ENCODE measurements at places on chromosomes 7 and 10. TPM values are rescaled to one million over a fixed set of nuclear protein-coding genes. Genes with fewer than 3 reads are reported as not detected.

Gene HOXA5
- 48.7 TPM for total RNA-seq

Gene ELN
- total RNA-seq: 25.9 TPM

Gene LIPF
- total RNA-seq: not detected

Gene TMEM196
- not detected for total RNA-seq

Gene FOXP2
- 11.1 TPM for total RNA-seq

Gene RTKN2
- 1.3 TPM for total RNA-seq

Gene TPST1
- 23.3 TPM for total RNA-seq

Gene NEURL1
- 0.16 TPM for total RNA-seq

Gene IL2RA
- total RNA-seq: 0.88 TPM

Gene FAM204A
- 59.6 TPM for total RNA-seq

Gene EIF5AL1
- total RNA-seq: 0.15 TPM

- peak overlapping the region; percentile 67 for H3K4me3 ChIP-seq
- no peaks in the 10 kb centered on the region for H3K27me3 ChIP-seq
- DNase-seq: no peak
- no peaks in the 10 kb centered on the region for H3K36me3 ChIP-seq
- no peak overlapping the region for H3K27ac ChIP-seq
These were observed 90.9 kb downstream of the NEURL1 start for GRCh38 chr10:103584216-103585010.

GRCh38 chr10:44809647-44810046 lies 101.5 kb upstream of the TMEM72 start:
- H3K4me3 ChIP-seq: no peak overlapping the region
- no peak overlapping the region for H3K27ac ChIP-seq
- no peaks in the 10 kb centered on the region for H3K27me3 ChIP-seq
- no peak for DNase-seq

DNA sequence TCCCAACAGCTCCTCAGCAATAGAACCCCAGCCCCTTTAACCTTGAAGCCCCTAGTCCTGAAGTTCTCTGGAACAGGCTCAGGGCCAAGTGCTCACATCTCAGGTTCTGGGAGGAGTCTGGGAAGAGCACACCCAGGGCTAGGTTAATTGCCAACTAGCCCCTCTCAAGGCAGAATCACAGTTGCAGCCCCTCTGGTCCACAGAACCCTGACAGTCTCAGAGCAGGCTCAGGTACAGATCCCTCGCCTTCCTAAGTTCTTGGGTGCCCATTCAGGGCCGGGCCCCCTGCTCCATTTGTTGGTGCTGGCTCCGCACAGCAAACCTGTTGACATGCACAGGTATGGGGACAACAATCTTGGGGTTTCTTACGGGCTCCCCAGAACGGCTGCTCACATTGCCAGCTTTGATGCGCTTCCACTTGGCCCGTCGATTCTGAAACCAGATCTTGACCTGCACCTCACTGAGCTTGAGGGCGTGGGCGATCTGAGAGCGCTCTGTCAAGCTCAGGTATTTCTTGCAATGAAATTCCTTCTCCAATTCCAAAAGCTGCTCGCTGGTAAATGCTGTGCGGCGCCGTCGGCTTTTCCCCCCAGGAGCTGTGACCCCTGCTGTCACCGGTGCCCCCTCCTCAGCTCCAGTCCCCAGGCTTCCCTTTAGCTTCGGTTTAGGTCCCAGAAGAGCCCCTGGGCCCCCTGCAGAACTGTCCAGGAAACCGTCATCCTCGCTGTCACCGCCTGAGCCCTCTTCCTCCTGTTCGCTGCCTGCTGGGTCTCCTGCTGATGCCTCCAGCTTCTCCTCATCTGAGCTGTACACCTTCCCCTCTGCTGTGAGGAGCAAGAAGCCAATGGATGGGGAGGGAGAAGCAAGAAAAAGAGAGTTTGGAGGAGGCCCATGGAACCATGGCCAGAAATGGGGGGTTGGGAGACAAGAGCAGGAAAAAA lies 18.9 kb downstream of the GBX1 start:
- H3K4me1 ChIP-seq: no peaks in the 10 kb centered on the region
- peak; percentile 16 for DNase-seq
- H3K36me3 ChIP-seq: no peaks in the 10 kb centered on the region
- H3K4me3 ChIP-seq: no peak overlapping the region
- H3K27ac ChIP-seq: no peak overlapping the region

- no peaks in the 10 kb centered on the region for H3K36me3 ChIP-seq
- H3K4me3 ChIP-seq: no peak overlapping the region
- H3K27ac ChIP-seq: no peak overlapping the region
- peaks cover under 1% of the 10 kb centered on the region for H3K4me1 ChIP-seq
These were observed 35.3 kb upstream of the ZRANB1 start for GRCh38 chr10:124906551-124907001.

- H3K27ac ChIP-seq: no peak overlapping the region
- no peak overlapping the region for H3K4me3 ChIP-seq
- H3K36me3 ChIP-seq: no peaks in the 10 kb centered on the region
- peaks cover 6% of the 10 kb centered on the region for H3K4me1 ChIP-seq
- DNase-seq: no peak
- no peaks in the 10 kb centered on the region for H3K27me3 ChIP-seq
These were observed 27.9 kb downstream of the RALA start for GRCh38 chr7:39651265-39651664.

DNA sequence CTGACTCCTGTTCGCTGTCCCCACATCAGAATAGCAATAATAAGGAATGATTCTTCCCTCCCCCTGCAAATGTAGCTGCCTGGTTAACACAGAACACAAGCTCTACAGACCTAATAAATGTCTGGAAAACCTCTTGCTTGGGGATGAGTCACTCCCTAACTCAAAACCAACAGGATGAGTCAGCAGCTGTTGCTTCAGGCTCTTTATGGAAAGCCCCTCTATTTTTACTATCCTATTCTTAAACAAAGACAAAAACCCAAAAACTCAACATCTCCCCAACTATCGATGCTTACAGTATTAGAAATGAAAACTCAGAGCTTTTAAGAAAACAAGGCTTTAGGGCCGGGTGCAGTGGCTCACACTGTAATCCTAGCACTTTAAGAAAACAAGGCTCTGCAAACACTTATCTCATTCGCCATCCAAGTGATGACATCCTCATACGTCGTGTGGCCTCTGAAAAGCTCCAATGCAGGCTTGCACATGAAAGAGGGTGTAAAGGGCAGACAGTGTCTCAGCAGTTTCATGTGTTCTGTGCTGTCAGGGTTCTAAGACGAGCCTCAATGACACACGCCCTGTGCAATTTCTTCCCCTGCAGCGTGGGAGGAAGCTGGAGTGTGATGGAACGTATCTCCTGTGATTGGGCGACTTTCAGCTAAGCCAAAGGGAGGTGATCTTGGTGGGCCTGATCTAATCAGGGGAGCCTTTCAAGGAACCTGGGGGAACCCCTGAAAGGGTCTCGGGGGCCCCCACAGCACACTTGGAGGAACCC lies 70.1 kb downstream of the AMZ1 start:
- H3K36me3 ChIP-seq: no peaks in the 10 kb centered on the region
- no peak overlapping the region for H3K4me3 ChIP-seq
- DNase-seq: no peak
- peak overlapping the region; percentile 78 for H3K27ac ChIP-seq

- no peak overlapping the region for H3K4me3 ChIP-seq
- H3K27ac ChIP-seq: no peak overlapping the region
- no peaks in the 10 kb centered on the region for H3K27me3 ChIP-seq
- no peaks in the 10 kb centered on the region for H3K4me1 ChIP-seq
These were observed 282.9 kb upstream of the LYZL1 start for GRCh38 chr10:29005988-29006387.

DNA sequence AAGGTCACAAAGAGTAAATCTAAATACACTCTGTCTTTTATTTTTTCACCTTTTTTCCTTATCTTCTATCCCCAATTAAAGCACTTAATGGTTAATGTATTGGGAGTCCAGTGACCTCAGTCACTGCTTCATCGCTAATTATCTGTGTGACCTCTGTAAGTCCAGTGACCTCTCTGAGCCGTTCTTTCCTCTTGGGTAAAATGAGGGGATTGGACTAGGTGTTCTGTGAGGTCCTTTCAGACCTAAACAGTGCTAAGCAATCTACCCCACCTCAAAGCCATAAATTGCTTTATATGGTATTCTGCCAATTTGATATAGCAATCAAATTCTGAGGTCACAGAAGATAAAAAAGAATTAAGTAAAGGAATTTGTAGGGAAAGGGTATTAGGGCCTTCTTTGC lies 3.9 kb upstream of the SFMBT2 start:
- no peaks in the 10 kb centered on the region for H3K27me3 ChIP-seq
- H3K4me1 ChIP-seq: peaks cover 6% of the 10 kb centered on the region
- DNase-seq: no peak

DNA sequence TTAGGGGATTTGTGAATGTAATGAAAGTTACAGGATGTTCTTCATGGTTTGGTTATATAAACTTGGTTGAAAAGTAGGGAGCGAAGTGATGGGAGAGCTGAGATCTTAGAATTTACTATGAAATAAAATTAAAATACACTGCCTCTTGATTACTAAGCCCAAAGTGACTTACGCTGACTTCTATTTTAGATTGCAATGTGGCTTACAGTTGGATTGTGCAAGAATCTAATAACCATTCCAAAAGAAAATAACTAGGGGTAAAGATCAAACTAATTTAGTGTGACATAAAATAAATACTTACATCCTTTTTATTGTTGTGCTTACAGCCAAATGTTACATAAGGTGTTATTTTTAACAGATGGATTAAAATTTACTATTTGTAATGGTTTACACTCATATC lies 15.3 kb downstream of the WNT16 start:
- no peaks in the 10 kb centered on the region for H3K27me3 ChIP-seq
- H3K36me3 ChIP-seq: no peaks in the 10 kb centered on the region
- no peak for DNase-seq
- no peak overlapping the region for H3K4me3 ChIP-seq
- H3K4me1 ChIP-seq: no peaks in the 10 kb centered on the region
- no peak overlapping the region for H3K27ac ChIP-seq

- no peaks in the 10 kb centered on the region for H3K36me3 ChIP-seq
- H3K4me1 ChIP-seq: peaks cover 4% of the 10 kb centered on the region
These were observed 116.5 kb downstream of the ZMIZ1 start for GRCh38 chr10:79185067-79185774.

DNA sequence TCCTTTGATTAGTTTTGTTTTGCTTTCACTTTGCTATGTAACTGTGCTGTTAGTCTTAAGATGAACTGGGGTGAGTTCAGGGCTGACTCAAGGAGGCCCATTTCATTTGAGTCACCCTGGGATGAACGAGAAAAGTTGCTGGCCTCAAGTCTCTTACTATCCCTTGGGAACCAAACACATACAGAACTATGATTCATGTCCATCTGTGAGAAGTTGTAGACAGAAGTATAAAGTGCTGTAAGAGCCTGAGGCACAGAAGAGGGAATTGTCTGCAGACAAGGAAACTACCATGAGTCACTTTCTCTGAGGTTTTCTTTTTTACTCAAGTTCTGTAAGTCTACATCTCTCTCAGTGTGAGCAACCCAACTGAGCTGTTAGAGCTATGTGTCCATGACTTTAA lies 179.8 kb upstream of the CSTF2T start:
- H3K36me3 ChIP-seq: no peaks in the 10 kb centered on the region
- H3K27ac ChIP-seq: peak overlapping the region; percentile 65
- H3K4me3 ChIP-seq: peak overlapping the region; percentile 10
- peak; percentile 20 for DNase-seq
- no peaks in the 10 kb centered on the region for H3K27me3 ChIP-seq

DNA sequence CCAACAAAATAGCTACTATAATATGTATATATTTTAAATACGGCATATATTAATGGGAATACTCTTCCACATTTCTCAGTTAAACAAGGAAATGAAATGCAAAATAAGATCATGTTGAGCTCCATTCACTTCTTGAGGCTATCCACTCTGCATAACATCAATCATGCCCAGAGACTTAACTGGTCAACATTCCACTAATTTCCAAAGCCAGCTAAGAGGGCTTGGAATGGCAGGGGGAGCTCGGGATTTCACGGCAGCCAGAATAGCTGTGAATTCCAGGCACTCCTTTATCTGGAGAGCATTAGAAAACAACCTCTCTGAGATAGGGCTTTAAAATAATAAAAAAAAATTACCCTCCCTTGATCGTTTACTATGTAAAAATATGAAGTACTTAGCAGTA lies 194.9 kb upstream of the CDCA7L start:
- no peak for DNase-seq
- no peak overlapping the region for H3K27ac ChIP-seq
- H3K27me3 ChIP-seq: no peaks in the 10 kb centered on the region

DNA sequence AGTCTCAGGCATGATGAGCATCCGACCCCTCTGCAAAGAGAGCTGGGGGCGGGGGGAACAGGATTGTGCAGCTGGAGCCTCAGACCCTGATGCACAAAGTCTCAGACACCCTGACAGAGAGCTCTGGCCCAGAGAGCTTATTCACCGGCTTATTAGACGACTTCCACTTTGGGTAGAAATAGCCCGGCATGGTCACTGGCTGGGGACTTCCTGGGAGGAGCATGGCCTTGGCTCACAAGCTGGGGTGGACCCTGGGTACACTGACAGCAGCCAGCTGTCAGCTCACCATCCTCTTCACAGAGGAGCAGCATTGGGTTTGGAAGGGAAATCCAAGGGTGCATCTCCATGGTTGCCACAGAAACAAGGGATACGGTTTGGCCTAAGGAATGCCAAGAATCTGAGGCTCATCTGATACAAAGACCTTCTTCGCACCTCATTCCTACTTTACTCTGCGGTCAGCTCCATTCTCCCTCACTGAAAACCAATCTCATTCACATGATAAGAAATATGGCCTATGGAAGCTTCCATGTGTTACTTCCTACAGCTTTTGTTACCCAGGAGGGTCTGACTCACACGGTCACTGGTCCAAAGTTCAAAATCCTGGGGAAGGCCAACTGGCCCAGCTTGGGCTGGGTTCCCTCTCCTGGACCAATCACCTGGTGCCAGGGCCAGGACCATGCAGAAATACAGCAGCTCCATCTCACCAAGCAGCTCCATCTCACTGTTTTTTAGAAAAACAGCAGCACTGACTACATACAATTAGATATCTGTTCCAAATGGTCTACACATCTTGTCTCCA lies 25.1 kb downstream of the ZNF467 start:
- H3K27ac ChIP-seq: no peak overlapping the region
- H3K4me3 ChIP-seq: no peak overlapping the region

DNA sequence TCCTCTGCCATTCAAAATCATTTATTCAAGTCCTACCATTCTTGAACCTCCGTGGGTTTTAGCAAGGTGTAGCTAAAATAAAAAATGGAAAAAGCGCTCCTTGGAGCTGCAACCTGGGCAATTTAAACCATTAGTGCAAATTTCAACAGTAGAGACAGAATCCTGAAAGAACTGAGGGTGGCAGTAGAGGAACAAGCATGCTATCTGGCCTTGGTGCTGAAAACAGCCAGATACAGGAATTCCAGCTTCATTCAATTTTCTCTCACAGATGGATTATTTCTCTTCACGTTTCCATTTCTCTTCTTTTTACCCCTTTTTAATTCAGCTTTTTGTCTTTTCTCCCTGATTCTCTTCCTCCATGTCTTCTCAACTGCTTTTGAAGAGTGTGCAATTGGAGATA lies 77.7 kb downstream of the OTUD1 start:
- H3K27me3 ChIP-seq: no peaks in the 10 kb centered on the region
- no peak for DNase-seq
- no peak overlapping the region for H3K27ac ChIP-seq
- H3K36me3 ChIP-seq: no peaks in the 10 kb centered on the region

All from breast epithelium (tissue), 4 donors.